Memory B cell (primary cell): ENCODE measurements at places on chromosomes 2 and 18.

- DNase-seq: no peak
Observed at GRCh38 chr18:41753826-41754225, 201.2 kb upstream of the PIK3C3 start.

- no peak for DNase-seq
Observed at GRCh38 chr2:72932045-72932740, 14.9 kb downstream of the EMX1 start.

DNA sequence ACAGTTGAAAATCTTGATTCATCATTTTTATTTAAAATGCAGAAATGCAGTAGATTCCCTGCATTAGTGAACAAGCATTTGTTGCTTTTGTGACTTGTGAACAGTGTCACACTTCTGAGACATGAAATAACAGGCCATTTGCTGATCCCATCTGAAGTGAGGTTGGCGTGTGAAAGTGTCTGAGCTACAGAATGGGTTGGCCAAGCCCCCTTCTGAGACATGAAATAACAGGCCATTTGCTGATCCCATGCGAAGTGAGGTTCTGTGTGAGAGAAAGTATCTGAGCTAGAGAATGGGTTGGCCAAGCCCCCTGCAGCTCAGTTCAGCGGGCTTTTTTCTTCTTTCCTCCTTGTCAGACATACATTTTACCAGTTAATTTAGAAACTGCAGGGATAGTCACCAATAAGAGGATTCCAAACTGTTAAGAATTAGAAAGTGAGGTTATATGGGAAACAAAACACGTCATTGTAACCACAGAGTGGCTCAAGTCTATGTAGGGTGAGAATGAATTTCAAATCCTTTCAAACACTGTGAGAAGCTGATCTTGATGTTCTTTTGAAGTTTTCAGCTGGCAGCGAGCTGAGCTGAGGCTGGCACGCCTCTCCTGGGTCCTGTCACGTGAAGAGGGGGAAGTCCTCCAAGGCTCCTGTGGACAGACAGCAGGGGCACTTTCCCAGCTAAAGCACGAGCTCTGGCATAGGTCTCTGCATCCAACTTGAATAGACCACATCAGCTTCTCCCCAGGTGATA lies 339.2 kb upstream of the SALL3 start:
- DNase-seq: no peak

GRCh38 chr2:156574112-156574511 lies 137.9 kb downstream of the GPD2 start:
- DNase-seq: no peak

DNA sequence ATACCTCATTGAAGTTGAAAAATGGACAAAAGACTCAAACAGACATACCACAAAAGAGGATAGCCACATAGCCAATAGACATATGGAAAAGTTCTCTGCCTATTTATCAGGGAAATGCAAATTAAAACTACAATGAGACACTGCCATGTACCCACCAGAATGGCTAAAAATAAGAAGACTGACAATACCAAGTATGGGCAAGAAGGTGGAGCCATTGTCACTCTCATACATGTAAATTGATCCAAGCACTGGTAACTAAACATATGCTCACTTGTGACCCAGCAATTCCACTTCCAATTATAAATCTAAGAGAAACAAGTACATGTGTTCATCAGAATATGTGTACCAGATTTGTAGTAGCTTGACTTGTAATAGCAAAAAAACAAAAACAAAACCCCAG lies 4.6 kb downstream of the LOXHD1 start:
- DNase-seq: no peak

- DNase-seq: peak; percentile 70
Observed at GRCh38 chr18:48868468-48869466, 82.0 kb downstream of the SMAD7 start.
